C1 segment of cervical spinal cord (tissue), 14 donors: ENCODE measurements at places on chromosomes 5 and 9.

DNA sequence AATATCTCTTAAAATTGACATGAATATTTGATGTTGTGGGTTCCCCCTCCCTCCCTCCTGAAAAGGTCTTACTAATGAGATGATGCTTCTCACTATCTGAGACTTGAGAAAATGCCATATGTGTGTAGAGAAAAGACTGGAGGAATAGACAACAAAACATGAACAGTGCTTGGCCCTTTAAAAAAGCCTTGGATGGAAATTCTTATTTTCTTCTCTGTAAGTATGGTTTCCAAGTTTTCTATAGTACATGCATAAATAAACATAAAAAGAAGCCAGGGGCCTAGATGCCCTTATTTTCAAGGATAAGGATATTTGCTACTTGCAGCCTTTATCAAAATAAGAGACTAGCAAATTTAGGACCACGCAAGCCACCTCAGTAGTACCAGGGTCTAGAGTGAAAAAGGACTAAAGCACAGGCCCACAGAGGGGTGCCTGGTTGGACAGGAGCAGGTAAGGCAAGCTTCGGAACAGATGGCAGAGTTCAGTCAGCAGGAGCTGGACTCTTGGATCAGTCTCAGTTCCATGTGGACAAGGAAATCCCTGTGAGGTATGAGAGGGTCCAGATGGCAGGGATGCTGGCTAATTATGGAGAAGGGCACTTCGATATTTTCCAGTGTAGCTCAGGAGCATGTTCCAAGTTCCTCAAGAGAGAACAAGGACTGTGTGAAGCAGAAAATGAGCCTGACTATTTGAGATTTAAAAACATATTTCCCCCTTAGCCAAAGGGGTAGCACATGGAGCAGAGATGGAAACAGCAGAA, 4.6 kb upstream of the ANP32B start:
- DNase-seq = peak; percentile 4

- DNase-seq = no peak
Observed at GRCh38 chr9:95341293-95341962, 23.9 kb upstream of the FANCC start.

DNA sequence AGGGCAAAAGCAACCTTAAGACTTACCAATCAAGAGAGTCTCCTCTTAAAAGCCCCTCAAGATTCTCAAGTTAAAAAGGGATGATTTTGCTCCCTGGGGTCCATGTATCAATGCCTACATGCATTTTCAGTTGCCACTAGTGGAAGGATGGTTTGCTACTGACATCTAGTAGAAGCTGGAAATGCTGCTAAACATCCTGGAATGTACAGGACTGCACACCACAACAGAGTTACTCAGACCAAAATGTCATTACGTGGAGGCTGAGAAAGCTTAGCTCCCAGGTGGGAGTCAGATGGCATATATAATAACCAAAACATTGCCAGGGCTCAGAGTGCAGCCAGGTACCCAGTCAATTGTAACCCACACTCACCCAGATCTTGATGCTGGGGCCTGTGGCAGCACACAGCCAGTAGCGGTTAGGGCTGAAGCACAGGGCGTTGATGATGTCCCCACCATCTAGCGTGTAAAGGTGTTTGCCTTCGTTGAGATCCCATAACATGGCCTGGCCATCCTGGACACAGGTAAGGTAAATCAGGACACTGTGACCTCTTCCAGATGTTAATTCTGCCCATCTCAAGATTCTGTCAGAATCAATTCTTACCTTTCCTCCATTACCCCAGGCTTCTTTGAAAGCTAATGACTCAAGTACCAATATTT, 5.8 kb downstream of the RACK1 start:
- DNase-seq = no peak

GRCh38 chr5:124536333-124536732, 210.1 kb downstream of the ZNF608 start:
- DNase-seq = no peak

DNA sequence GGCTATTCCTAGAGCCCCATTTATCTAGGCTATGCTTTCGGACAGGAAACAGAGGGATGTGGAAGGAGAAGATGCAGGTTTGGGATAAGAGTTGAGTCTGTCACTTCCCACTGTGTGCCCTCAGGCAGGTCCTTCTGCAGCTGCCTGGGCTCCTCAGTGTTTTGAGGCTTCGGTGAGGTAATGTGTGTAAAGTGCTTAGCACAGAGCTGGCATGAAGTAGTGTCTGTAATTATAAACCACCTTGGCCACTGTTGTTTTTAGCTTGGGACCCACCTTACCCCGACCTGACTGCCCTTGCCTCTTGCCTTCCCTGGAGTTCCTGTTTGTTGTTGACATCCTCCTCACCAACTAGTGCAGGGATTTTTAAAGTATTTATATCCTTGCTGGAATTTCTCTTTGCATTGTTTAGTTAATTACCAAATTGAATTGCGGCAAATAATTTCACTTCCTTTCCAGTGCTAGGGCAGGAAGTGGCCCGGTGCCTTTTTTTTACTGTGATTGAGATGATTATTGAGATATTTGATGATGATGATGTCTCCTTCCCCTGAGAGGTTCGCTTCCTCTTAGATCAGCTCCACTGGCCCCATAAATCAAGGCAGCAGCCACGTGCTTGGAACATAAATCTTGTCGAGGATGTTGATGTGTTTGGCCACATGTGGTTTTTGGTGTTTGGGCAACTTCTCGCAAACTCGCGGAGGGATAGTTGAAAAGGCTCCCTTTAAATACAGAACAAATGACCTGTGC, 38.3 kb upstream of the DAB2IP start:
- no peak for DNase-seq

- no peak for DNase-seq
Observed at GRCh38 chr5:171152382-171152781, 156.7 kb upstream of the TLX3 start.

DNA sequence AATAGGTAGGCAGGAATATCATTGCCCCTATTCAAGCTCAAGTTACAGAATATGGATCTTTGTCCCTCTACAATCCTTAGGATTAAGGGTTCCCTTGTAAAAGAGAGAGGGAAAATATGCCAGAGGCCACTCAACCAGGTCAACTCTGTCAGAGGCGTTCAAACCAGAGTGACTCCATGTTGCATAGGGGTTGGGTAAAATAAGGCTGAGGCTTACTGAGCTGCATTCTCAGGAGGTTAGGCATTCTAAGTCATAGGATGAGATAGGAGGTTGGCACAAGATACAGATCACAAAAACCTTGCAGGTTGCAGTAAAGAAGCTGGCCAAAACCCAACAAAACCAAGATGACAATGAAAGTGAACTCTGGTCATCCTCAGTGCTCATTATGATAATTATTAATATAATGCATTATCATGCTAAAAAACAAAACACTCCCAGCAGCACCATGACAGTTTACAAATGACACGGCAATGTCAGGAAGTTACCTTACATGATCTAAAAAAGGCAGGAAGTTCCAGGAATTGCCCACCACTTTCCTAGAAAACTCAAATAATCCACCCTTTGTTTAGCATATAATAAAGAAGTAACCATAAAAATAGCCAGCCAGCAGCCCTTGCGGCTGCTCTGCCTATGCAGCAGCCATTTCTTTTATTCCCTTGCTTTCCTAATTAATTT, 64.8 kb downstream of the ERP44 start:
- DNase-seq = no peak

DNA sequence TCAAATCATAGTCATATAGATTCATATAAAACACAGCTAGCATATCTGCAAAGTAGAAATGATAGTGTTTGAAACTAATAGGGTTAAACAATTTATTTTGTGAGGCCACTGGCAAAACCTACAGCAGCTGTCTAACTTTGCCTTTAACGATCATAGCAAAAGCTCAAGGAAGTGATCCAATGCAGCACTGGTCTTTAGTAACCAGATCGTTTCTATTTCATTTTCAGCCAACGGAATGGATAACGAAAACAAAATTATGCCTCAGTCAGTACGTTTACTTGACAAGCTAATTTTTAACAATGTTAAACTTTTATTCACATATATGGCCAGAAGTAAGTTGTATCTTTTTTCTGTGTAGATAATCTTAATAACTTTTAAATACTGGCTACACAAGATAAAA, 17.7 kb downstream of the MLLT3 start:
- DNase-seq = no peak

DNA sequence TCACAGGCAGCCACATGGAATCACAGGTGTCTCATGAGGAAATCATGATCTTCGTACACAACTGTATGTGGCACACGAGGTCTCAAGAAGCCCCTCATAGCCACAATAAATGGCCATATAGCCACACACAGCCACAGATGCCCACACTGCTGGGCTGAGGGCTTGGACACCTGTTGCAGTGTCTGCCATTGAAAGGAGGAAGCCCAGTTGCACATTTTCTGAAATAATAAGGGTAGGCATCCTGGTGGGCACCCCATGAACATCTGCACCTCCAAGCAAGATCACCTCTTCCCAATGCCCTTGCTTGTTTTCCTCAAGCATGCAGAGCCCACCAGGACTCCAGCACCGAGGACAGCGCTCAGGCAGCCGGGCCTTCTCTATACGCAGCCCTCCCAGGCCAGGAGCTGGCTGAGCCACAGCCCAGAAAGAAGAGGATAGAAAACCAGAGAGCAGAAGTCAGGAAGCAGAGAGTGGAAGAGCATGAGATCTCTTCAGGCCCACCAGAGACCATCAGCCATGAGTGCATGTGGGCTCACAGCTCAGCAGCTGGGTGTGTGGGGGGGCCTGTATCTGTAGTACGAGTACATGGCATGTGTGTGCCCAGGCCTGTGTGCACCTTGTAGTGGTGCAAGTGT, 1.0 kb upstream of the ACSL6 start:
- DNase-seq = no peak

GRCh38 chr5:176542596-176543427, 5.6 kb upstream of the RNF44 start:
- DNase-seq = no peak
